ENCODE measurements at places on chromosomes 13 and 19.

- DNase-seq, result peak; percentile 31
These were observed 93.1 kb downstream of the KL start for GRCh38 chr13:33109271-33109697.

DNA sequence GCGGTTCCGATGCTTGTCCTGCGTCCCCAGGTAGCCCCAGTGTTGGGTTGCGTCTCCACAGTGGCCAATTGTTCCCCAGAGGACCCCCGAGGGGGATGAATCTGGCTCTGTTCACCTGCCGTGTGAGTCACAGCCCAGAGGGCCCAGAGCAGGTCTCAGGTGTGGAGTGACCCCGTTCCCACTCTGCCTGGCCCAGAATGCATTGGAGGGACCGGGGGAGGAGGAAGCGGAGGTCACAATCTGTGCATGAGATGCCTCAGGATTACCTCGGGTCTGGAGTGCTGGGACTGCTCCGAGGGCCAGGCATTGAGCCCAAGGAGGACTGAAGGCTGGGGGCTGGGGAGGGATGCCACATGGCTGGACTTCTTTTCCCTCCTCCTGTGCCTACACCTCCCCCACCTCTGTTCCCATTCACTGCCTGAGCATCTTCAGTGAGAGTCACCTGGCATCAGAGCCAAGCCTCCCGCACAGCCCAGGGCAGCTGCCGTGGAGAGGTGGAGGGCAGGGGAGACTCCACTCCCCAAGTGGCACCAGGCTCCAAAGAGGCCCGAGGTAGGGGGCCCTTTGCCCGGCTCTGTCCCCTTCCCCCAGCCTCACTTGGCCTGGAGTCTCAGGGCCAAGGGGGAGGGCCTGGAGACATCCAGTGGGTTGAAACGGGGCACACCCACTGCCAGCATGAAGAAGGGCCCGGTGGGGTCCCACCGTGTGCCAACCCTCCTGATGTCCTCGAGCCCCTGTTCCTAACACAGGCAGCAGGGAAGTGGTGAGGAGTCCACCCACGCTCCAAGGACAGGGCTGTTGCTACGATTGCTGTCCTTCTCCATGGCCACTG lies 81.1 kb downstream of the CHST8 start:
- DNase-seq, result no peak

GRCh38 chr13:58999851-59000250 lies 1163.9 kb downstream of the DIAPH3 start:
- no peak for DNase-seq

DNA sequence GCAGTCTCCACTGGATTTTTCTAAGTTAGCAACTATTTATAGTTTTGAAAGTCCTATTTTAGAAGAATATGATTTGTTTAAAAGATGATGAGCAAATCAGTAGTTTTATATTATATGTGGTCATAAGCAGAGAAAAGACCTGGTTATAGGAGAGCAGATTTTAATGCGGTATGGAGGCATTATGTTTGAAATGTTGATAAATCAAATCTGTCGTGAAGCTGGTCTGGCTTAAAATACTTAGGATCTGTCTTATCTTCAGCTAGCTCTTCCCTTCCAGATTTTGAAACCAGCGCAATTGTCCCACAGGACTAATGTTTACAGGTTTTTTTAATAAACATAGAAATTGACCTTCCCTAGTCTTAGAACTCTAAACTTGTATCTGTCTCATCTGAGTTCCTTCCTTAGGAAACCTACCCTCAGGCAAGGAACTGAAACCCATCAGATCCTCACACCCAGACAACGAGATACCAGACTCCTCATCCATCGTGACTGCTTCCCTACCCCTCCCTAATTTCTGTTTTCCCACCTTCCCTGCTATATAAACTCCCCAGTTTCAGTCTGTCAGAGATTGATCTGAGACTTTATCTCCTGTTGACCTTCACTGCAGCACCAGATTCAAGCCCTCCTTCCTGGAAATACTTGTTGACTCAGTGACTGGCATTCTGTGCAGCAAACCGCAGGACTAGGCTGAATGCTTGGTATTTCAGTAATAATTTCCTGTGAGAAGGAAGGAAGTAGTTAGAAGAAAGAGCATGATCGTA lies 37.8 kb upstream of the CXCL17 start:
- DNase-seq, result peak; percentile 19

DNA sequence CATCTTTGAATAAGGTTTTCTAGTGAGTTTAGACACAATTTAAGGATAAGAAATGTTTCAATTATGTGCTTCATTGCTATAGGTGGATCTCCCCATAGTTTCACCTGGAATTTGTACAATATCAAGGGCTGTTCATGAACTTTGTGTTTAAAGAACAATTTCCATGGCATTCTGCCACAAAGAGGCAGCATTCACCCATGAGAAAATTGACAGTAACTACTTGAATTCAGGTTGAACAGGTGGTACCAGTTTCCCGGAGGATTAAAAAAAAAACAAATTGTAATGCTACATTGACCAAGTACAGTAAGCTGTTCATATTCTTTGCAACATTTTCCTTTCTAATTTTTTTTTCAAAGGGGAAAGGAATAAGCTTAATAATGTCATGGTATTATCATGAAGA lies 9.1 kb downstream of the SLITRK5 start:
- DNase-seq, result no peak

DNA sequence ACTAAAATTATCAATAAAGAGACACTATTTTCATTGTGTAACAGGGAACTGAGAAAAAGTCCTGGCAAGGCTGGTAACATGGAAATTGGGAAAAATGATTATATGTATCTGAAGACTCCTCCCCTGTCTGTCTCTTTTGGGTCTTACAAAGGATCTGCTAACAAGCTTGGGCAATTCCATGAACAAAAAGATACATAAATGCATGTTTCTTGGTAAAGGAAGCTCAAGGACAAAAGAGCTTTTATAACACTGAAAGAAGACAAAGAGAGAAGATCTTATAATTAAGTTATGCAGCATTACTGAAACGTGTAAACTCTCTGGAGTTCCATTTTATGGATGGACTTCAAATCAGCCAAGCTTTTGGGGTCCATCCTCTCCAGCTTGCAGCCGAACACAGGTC lies 29.2 kb downstream of the EFNB2 start:
- DNase-seq, result no peak

DNA sequence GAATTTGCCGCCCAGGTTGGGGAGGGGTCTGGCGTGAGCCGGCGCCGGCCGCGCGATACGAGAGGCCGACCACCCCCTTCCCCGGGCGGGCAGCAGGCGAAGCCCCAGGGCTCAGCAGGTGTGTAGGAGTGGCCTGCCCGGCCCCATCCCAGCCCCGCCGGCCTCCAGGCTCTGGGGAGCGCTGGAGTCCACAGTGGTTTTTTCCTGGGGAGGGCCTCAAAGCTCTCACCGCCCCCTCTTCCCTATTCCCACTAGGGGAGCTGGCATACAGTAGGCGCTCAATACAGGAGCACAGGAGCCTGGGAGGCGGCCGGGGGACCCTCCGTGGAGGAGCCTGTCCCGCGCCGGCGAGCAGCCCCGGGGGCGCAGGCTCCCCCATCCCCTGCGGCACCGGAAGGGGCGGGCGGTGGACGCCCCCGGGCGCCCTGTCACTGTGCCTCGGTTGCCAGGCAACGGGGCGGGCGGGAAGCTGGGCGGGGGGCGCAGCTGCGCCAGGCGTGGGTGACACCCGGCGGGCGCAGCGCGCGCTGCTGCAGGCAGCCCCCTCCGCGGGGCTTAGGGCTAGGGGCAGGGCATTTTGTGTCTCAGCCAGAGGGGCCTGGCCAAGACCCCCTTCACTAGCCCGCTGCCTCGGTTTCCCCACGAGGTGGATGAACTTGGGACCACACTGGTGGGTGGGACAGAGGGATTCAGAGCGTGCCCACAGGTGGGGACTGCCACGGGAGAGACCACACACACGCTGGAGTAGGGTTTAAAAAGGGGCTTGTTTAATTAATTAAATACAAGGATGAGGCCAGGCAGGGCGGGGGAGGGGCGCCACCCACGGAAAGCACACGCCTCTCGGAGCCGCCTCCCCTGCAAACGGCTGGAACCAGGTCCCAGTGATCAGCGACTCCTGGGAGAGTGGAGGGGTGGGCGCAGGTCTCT lies 3.6 kb upstream of the REXO1 start:
- DNase-seq, result no peak

DNA sequence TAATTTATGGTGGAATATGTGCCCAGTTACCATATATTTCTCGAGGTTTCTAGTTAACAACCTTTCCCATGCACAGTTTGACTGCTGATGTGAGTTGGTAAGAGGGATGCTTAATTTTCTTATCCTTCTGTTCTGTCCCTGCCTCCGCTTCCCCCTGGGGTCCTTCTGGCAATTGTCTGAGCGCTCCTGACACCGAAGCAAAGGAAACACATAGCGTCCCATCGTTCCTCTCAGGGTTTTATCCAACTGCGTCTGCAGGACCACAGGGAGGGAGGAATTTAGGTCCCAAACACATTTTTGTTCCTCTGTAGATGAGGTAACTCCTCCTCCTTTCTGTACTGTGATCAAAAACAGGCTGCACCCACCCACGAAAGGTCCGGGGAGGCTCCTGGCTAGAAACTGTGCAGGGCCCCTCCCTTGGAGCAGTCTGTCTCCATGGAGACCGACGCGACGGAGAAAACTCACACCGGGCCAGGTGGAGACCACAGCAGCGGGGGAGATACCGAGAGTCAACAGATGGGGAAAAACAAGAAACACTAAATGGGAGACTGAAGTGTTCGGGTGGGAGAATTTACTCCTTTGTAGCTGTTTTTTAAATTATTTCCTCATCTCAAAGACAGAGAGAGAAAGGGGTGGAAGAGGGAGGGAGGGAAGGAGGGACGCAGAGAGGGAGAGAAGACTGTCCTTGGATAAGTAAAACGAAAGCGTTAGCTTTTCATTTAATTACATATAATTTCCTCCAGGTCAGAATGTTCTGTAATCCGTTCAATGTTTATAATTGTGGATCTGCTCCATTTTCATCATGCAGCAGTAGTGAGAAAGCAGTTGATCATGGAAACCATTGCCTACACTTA lies 191.8 kb upstream of the NBEA start:
- peak; percentile 4 for DNase-seq

- no peak for DNase-seq
These were observed 285.9 kb downstream of the ITGBL1 start for GRCh38 chr13:101738336-101738735.

- DNase-seq, result peak; percentile 47
These were observed 833 bp downstream of the GAMT start for GRCh38 chr19:1400281-1401137.

DNA sequence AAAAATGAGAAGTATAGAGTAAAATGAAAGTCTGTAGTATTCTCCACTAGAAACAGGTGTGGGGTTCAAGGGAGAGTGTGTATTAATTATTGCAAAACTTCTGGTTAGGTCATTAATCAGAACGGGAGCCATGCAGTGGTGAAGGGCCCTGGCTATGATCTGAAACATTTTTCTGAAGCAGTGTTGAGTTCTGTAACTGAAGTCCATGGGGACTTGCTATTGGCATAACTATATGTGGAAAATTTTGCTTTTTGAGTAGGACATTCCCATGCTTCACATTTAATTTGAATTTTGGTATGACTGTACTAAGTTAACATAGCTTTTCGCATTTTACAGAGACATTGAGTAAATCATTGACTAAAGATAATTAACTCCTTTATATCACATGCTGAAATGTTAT lies 67.5 kb downstream of the LRCH1 start:
- DNase-seq, result no peak

GRCh38 chr13:70107498-70108281 lies at the start of gene ATXN8OS:
Gene ATXN8OS, plus strand, starts transcription at chr13:70107826.
- no peak for DNase-seq

Measured in GM03348 (cell line).